PC-3 (cell line): ENCODE measurements at places on chromosomes 12 and 14. TPM values are rescaled to one million over a fixed set of nuclear protein-coding genes. Genes with fewer than 3 reads are reported as not detected.

GRCh38 chr12:68175557-68176061 lies 16.1 kb upstream of the IFNG start:
- no peak for DNase-seq

Gene MMP19
- 0.04 and 0.17 TPM in 2 replicates for total RNA-seq

GRCh38 chr14:56487090-56487667 lies 92.4 kb upstream of the TMEM260 start:
- DNase-seq, result peak; percentile 68

Gene DBX2
- not detected in 2 replicates for total RNA-seq

GRCh38 chr14:80135305-80136088 lies 75.8 kb downstream of the DIO2 start:
- DNase-seq, result peak; percentile 77

- DNase-seq, result no peak
Measured at GRCh38 chr14:67555518-67556090, 22.5 kb downstream of the PLEKHH1 start.

Gene CD27
- not detected in 2 replicates for total RNA-seq

- no peak for DNase-seq
Measured at GRCh38 chr12:112967858-112968257, 10.5 kb upstream of the OAS2 start.
